ENCODE measurements at places on chromosomes 5 and 9.

- peak; percentile 26 for DNase-seq
These were observed 30.9 kb downstream of the GALNT10 start for GRCh38 chr5:154221371-154221896.

GRCh38 chr5:132302413-132302812 lies 8.2 kb downstream of the SLC22A4 start:
- DNase-seq, result no peak

DNA sequence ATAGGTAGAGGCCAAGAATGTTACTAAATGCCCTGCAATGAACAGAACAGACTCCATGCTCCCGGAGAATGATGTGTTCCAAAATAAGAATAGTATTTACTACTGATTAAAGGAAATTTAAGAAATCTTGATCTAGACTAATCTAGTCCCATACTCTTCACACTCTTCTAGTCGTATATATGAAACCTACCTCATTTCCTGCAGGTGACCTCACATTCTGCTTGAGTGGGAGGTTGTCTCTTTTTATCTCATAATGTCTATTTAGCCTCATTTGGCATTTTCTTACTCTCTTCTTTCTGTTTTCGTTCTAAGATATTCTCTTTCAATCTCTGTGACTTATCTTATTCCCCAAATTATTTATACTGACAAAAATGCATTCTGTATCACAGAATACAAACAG lies 9.2 kb upstream of the SHOC1 start:
- no peak for DNase-seq

GRCh38 chr9:128323212-128323730 lies 632 bp downstream of the COQ4 start:
- DNase-seq, result no peak

DNA sequence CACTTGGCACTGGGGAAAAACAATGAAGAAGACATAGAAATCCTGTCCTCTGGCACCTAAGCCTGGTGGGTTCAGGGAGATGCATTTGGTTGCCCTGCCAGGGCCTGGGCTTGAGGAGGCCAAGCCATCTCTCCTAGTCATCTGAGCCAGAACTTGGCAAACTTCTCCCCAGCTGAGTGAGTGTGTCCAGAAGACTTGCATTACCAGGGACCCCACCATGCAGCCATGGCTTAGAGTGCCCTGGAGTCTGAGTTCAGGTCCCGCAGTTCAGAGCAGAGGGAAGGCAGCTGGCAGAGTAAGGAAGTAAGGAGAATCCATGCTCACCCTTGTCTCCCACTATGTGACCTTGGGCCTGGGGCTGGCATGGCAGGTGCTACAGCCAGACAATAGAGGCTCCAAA lies 37.4 kb upstream of the FCN1 start:
- DNase-seq, result no peak

- no peak for DNase-seq
These were observed 122.9 kb upstream of the DAB2 start for GRCh38 chr5:39547553-39548154.

DNA sequence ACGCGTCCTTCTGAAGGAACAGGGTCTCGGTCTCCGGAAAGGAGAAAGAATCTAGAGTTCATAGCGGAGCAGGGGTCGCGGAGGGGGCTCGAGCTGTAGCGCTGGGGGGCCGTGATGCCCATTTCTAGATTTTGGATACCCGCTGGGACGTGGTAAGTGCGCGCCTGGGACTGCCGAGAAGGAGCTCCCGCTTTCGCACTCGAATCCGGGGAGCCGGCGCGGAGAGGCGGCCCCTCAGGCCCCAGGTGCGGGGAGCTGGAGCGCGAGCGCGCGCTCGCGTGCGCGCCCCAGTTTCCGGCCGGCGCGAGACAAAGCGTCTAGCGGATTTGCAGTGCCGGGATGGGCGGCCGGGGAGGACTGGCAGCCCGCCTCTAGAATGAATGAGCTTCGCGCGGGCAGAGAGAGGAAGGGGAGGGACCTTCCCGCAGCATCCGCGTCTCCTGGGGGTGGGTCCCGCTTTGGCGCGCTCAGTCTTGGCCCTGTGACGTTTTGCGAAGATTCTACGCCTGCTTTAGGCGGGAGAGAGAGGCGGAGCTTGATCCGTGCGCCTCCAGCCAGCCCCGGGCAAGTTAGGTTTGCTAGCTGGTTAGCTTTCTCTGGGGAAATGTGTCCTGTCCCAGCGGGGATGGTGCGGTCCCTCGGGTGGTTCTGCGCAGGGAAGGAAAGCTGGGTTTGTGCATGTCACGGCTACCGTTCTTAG lies 1.2 kb downstream of the LMNB1 start:
- DNase-seq, result peak; percentile 83

DNA sequence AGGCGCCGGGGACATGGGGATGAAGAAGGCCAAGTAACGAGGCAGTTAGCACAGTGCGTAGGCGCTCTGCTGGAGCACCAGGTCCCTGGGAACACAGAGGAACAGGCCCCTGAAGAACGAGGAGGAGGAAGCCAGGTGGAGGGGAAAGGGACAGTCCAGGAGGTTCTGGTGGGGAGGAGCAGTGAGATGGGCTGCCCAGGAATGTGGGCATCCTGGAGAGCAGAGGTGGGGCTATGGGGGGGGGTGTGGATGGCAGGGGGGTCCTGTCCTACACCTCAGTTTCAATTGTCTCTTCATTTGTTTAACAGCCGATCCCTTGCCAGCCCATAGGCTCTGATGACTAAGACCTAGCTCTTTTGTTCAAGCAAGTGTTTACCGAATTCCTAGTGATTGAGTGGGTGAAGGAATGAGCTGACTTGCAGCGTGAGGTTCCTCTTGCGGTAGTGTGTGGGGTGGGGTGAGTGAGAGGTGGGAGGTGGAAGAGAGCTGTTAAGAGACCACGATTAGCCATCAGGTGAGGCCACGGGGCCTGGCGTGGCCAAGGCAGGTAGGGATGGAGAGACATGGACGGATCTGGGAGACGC lies 8.4 kb upstream of the PHYHD1 start:
- DNase-seq, result no peak

DNA sequence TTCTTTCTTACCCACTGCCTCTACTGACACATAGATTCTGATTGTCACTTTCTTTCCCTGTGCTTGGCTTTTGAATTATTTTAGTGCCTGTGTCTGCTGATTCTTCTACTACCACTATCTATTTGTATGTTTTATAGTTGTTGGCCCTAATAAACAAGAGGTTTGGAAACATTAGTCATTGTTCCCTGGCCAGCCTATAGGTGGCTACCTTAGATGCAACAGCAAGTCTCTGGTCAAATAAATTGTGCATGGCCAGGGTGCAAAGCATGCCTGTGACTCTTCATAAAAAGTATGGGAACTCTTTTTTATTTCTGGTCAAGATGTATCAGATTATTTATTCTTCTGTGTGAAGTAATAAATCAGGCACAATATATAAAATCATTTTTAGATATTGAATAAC lies 124.4 kb downstream of the PLK2 start:
- no peak for DNase-seq

- DNase-seq, result no peak
These were observed 9.2 kb upstream of the CXXC5 start for GRCh38 chr5:139638736-139639618.

DNA sequence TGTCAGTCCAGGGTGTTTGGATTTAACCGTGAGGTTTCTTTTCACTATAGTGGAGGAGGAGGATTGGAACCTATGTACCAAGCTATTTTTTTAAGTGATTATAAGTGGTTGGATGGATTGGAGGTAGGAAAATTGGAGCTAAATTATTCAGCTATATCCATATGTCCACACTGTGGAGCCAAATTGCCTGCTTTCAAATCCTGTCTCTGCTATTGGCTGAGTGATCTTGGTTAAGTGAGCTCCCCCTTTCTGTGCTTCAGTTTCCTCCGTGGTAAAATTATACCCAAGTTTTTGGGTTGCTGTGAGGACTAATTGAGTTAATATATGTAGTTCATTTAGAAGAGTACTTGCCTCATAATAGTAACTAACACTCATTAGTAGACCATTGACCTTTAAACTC lies 2.5 kb downstream of the CENPP start:
- DNase-seq, result no peak

DNA sequence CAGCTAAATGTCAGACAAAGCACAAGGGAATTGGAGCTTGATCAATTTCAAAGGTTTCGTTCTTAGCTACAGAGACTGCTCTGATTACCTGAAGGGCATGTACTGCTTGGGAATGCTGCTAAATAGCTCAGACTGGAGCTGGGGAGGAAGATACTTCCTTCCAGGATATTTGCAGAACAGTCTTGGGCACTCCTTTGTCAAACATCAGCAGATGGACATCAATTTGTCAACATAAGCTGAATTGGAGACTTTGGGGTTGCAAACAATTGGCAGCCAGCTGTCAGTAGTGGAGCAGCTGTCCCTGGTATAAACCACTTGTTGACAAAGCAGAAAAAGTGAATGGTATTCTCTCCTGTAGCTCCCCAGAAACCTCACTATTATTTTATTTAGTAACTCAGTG lies 182.0 kb downstream of the CCDC192 start:
- no peak for DNase-seq

- no peak for DNase-seq
These were observed 59.4 kb upstream of the ERBIN start for GRCh38 chr5:65866837-65867521.

DNA sequence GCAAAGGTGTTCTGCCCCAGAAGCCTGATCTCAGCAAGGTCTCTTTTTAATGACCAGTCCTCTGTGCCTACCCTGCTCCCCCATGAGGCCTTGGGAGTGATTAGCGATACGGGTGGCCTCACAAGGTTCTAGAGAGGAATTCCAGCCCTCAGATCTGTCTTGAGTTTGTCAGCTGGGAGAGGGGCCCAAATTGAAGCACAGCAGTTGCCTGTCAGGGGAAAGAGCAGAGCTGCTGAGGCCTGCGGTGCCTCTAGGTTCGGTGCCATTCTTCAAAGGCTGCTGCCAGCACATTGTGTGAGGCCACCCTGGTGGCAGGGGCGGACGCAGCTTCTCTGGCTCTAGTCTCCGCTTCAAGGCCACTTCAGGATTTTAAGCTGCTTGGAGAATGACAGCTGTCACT lies 85.7 kb upstream of the GRIA1 start:
- no peak for DNase-seq

DNA sequence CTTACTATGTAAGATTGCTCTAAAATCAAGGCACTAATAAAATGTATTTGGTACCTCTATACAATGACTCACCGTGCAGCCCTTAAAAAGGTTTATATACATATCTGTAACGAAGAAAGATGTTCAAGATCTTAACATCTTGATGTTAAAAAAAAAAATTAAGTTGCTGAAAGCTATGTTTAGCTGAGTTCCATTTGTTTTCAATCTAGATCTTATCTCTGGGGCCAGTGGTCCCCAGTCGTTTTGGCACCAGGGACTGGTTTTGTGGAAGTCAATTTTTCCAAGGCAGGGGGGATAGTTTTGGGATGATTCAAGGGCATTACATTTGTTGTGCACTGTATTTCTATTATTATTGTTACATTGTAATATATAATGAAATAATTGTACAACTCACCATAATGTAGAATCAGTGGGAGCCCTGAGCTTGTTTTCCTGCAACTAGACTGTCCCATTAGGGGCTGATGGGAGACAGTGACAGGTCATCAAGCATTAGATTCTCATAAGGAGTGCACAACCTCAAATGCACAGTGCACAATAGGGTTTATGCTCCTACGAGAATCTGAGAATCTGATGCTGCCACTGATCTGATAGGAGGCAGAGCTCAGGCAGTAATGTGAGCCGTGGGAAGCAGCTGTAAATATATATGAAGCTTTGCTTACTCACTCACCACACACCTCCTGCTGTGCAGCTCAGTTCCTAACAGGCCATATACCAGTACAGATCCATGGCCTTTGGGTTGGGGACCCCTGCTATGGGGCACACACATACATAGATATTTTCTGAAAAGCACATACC lies 27.6 kb upstream of the TSLP start:
- DNase-seq, result no peak

- DNase-seq, result no peak
These were observed 11.4 kb upstream of the ASS1 start for GRCh38 chr9:130433168-130433946.

DNA sequence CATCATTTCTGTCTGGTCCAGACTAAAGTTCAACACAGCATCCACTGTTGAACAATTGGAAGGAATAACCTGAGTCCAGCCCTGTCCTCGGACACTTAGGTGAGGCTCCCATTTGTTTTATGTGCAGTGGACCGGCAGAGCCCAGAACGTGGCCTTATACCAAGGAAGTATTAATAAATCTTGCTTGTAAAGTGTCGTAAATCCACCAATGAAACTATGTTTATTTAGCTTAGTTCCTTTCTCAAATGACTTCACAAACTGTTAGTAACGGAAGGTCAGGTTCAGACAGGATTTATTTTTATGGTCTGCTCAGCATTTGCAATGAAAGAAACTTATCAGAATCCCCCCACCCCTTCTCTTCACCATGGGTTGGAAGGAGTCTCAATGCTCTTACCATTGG lies 149.5 kb downstream of the PCSK1 start:
- no peak for DNase-seq

DNA sequence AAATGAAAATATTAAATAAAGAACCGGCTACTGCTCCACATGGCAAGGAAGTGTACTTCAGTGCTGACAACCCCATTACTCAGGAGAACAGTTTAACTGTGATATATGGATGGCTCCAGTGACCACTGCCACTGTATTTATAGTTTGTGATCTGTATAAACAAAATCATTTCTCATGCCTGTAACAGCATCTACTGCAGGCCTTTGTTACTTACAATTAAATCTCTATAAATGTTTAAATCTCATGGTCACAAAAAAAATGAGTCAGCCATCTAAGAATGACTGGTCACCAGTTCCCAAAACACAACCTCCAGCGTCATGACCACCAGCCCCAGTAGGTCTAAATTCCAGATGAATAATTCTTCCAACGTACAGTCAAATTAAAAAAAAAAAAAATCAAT lies 24.6 kb downstream of the SERINC5 start:
- no peak for DNase-seq

DNA sequence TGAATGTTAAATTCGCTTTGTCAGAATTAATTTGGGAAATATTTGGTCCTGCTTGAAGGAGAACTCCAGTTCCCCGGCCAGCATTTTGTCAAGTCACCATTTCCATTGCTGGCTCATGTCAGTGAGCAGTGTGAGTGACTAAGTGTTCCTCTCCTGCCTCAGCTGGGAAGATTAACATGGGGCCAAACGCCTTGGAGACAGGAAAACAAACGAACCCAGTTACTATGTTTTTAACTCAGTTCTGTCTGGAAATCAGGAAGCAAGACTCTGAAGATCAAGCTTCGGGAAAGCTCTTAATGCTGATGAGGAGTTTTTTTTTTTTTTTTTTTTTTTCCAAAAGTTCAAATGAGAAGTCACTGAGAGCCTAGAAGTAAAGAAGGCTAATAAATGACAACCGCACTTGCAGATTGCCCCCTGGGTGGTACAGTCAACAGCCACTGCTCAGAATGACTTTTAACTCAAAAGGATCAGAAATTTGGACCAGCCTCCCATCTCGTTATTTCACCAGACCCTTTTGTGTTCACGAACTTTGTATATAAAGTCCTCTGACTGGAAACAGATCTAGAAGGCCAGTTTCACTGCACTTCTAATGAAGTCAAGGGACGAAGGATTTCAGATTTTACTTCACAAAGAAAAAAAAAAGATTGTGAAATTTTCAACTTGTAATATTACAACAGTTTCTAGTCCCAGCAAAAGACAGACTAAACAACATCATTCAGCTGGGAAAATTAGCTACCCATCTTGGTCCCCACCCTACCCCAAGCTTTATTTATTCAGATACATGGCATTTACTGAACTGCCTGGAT lies 121.3 kb downstream of the LHFPL2 start:
- DNase-seq, result no peak

- DNase-seq, result no peak
These were observed 159.5 kb downstream of the GNA14 start for GRCh38 chr9:77488439-77489126.
